ENCODE measurements at places on chromosomes 2 and 18.
A peak's percentile ranks its signal among the peaks of the same experiment; 100 is the strongest.

- DNase-seq: peak; percentile 45
Observed at GRCh38 chr2:152573168-152573567, 144.1 kb downstream of the PRPF40A start.

DNA sequence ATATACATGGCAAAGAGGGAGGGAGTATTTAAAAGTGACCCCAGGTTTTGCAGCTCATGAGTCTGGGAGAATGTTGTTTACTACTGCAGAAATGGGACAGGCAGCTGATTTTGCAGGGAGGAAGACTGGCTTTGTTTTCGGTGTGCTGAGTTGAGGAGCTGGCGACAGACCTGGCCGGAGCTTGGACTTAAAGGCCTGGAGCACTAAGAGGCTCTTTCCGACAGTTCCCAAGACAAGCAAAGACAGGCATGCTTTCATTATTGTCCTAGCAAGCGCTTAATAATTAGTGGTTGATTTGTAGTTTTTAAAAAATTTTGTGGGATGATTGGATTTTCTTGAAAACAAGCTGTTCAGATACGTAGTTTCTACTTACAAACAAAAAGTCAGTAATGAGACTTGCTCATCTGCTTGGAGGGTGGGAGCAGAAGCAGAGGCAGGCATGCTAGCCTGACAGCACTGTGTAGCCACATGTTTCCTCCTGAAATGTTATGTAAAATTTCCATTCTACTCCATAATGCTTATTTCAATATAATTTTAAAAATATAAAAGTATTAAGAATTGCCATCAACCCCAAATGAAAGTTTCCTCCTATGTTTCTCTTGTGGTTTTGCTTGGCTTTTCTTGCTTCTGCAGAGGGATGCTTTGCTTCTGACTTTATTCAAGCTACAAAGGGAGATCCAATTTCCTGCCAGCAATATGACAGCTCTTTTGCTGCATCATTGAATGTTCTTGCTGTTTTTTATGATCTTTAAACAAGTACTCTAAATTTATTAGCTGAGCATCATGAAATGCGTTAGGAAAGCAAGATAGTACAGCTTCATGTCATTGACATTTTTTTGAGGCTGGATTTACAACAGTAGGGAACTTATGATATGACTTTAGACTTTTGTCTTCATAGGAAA, 75.8 kb downstream of the PHLPP1 start:
- DNase-seq: no peak

DNA sequence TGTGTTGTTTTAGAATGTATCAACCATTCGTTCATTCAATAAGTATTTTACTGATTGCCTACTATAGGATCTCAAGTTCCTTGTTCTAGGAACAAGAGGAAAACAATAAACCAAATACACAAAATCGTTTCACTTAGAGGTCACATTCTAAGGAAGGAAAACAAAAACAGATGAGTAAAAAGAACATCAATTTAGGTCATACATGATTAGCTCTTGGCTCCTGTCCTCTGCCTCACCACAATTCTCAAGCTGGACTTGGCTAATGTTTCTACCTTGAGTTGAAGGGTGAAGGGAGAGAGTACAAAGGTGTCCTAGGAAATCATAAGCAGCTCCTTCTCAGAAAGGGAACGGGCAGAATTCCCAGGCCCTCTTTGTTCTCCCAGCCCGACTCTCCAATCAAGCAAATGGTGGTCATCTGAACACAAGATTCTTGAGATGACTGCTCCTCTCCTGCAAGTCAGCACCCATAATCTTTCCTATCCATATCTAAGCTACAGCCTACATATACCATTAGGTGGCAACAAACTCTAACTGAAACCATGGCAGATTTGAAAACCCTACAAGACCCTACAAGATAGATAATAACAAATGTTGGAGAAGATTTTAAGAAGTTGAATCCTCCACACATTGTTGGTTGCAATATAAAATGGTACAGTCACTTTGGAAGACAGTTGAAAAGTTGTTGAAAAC, 76.0 kb downstream of the CBLN2 start:
- DNase-seq: no peak

DNA sequence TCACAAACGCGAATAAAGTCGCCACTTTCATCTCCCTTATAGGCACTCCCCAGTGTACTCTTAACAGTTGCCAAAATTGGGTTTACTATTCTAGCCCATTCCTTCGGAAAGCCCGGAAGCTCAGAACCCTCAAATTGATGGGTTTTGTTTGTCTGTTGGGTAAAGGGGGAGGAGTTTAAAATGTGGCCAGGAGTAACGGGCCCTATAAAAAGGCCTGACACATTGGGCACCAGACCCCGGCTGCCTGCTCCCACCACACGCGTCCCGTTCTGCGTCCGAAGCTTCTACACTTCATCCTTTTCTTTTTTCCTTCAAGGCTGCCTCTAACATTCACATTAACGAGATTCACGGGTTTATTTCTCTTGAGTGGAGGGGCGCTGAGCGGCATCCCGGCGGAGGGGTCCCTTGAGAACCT, 837 bp downstream of the NHEJ1 start:
- no peak for DNase-seq

- DNase-seq: no peak
Observed at GRCh38 chr18:71989616-71990015, 554.5 kb downstream of the CBLN2 start.

DNA sequence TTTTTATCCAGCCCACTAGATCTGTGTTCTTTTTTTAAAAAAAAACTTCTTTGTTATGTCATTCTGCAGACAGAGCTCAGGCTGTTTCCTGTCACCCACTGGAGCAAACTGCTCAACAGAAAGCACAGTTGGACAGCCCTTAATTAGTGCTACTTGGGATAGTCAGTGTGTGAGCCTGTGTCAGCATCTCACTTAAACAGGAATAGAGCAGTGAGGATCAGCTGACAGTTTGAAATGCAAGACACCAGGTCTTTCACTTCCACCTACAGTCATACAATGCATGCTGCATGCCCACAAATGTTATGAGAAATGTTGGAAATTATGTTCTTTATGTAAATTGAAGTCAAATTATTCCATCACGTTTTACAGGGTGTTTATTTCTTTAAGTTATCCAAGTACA, 174.9 kb downstream of the NR4A2 start:
- no peak for DNase-seq

GRCh38 chr2:98448441-98449145, 3.9 kb downstream of the INPP4A start:
- DNase-seq: no peak

GRCh38 chr2:230901006-230901405, 24.0 kb downstream of the GPR55 start:
- peak; percentile 13 for DNase-seq

DNA sequence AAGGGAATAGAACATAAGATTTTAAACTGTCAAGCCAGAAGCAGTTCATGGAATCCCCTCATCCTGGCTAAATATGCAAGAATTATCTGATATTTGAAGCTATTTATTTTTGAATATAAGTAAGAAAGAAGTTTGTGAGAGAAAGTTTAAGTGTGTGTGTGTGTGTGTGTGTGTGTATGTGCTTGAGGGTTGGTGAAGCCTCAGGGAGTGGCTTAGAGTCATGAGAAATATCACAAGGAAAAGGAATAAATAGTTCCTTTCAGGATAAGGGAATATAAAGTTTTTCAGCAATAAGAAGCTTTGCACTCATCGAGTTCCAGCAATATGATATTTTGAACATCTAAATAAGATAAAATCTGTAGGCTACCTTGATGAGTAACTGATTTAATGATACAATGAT, 359.6 kb downstream of the MEIS1 start:
- DNase-seq: no peak

- no peak for DNase-seq
Observed at GRCh38 chr2:233600386-233600785, 17.0 kb upstream of the UGT1A8 start.
